ENCODE measurements at places on chromosomes 1 and 21.
A peak's percentile ranks its signal among the peaks of the same experiment; 100 is the strongest.

DNA sequence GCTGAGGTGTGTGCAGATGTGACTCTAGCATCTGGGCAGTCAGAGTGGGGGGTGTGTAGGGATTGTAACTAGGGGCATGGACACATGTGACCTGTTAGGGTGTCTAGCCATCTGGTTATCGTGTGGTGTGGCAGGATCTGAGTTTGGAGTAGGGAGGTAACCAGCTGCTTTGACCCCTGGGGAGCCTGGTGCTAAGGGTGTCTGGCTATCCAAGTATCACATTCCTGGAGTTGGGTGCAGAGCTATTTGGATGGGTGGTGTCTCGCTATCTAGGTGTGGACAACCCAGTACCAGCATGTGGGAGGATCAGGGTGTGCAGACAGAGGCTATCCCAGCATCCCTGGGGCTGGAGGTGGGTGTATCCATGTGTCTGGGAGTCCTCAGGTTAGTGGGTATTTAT lies 4.7 kb downstream of the PTPRU start:
- DNase-seq, result no peak

DNA sequence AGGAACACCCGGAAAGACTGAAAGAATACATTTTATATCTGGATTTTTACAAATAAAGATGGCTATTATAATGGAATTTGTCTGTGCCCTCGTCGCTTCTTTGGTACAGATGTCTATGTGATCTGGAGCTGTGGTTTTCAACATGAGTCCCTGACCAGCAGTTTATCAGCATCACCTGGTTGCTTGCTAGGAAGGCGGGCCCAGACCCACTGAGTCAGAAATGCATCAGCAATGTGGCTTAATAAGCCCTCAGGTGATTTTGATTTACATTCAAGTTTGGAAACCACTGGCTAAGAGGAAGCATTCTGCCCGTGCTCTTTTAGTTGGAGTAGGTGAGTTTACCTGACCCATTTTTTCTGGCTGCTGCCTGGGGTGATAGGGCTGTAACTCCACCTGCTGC lies 31.7 kb downstream of the ATP1A1 start:
- no peak for DNase-seq

DNA sequence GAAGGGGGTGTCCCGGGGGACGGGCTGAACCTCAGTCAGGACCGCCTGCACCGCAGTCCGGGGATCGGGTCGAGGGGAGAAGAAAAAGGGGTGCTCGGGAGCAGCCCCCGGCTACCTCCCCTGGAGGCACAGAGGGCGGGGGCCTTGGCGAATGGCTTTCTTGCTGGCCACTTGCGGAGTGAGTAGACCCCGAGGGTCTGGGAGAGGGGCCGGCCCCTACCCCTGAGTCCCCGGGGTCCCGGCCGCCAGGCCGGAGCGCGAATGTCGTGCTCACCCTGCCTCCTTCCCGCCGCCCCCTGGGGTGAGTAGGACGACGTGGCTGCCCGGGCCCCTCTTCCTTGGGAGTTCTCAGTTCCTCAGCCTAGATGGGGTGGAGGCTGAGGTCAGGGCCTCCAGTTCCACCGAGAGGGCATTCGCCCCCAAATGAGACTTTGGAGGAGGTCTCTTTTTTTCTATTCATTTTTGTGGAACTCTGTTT lies 113.0 kb downstream of the OSBPL9 start:
- peak; percentile 27 for DNase-seq

- peak; percentile 71 for DNase-seq
Measured at GRCh38 chr1:211830328-211831142, at the start of gene LPGAT1. TSS of gene LPGAT1 (minus strand) at chr1:211830763. CDS start at chr1:211829296, 1,467 bp downstream.

DNA sequence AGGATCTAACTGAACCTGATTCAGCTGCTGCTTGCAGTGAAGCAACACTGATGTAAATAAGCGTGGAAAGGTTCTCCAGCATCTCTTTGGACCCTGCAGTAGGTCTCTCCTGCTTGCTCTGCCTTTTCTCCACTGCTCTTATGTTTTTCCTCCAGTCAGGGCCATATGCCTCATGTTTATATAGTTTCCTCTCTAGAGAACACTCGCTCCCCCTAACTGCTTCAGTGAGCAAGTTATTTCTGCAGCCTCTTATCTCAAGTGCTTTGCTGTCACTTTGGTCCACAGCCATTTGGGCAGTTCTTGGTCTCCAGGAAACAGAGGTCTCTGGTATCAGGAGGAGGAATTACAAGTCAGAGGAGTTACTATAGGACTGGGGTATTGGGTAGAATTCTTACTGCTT lies 5.3 kb downstream of the PRUNE1 start:
- peak; percentile 67 for DNase-seq

DNA sequence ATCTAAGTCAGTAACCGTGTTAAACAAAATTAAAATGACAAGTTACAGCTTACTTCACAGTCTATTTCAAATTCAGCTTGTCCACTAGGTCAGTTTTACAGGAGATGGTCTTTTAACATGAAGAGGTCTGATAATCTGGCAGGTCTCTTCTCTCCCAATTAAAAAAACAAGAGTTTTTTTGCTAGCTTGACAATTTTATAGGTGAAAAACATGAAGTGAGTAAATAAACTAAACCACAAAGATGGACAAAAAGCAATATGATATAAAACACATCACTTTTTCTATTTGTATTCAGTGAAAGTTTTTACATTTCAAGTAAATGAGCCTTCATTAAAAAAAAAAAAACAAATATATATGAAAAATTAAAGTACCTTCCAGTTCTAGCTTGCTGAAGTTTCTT lies 25.0 kb upstream of the TTC39A start:
- DNase-seq, result no peak

GRCh38 chr1:96481409-96481808 lies 240.2 kb upstream of the PTBP2 start:
- DNase-seq, result no peak

GRCh38 chr1:228112617-228113016 lies 3.5 kb upstream of the MRPL55 start:
- DNase-seq, result no peak

DNA sequence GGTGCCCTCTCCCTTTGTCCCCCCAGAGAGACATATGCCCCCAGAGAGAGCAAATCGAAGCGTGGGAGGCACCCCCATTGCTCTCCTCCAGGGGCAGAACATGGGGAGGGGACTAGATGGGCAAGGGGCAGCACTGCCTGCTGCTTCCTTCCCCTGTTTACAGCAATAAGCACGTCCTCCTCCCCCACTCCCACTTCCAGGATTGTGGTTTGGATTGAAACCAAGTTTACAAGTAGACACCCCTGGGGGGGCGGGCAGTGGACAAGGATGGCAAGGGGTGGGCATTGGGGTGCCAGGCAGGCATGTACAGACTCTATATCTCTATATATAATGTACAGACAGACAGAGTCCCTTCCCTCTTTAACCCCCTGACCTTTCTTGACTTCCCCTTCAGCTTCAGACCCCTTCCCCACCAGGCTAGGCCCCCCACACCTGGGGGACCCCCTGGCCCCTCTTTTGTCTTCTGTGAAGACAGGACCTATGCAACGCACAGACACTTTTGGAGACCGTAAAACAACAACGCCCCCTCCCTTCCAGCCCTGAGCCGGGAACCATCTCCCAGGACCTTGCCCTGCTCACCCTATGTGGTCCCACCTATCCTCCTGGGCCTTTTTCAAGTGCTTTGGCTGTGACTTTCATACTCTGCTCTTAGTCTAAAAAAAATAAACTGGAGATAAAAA lies 8.4 kb downstream of the EFNA3 start:
- no peak for DNase-seq

GRCh38 chr1:2535455-2535854 lies 5.4 kb upstream of the HES5 start:
- DNase-seq, result no peak

- DNase-seq, result no peak
Measured at GRCh38 chr1:93704052-93704451, 22.4 kb upstream of the BCAR3 start.

- no peak for DNase-seq
Measured at GRCh38 chr1:85311818-85312217, 35.4 kb upstream of the BCL10 start.

DNA sequence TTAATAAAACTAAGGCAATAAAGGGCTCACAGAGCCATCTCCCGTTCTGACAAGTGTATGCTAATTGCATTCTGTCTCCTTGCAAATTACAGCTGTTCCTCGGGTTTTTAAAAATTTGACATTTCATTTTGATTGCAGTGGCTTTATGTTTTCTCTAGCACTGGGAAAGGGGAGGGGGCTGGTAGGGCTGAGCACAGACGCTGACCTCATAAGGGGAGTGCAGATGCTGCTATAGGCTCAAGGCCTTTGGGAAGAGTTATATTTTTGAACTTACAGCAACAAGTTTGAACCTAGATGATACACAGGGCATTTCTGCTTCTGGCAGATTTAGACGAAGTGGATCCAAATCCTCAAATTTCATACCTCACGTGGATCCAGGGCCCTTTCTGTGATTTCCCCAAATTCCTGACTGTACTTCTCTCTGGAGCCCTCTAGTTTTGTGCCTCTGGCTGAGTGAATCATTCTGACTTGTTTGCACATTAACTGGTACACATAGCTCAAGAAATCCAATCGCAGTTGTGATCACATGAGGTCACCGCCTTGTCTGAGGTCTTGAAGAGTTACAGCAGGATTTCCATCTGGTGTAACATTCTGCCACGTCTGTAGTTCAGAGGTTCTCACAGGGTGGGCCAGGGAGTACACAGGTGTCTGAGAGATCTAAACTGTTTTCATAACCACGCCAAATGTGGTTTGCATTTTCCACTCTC lies 230.3 kb downstream of the C1orf94 start:
- no peak for DNase-seq

GRCh38 chr1:154519591-154519991 lies 17.4 kb upstream of the SHE start:
- DNase-seq, result no peak

DNA sequence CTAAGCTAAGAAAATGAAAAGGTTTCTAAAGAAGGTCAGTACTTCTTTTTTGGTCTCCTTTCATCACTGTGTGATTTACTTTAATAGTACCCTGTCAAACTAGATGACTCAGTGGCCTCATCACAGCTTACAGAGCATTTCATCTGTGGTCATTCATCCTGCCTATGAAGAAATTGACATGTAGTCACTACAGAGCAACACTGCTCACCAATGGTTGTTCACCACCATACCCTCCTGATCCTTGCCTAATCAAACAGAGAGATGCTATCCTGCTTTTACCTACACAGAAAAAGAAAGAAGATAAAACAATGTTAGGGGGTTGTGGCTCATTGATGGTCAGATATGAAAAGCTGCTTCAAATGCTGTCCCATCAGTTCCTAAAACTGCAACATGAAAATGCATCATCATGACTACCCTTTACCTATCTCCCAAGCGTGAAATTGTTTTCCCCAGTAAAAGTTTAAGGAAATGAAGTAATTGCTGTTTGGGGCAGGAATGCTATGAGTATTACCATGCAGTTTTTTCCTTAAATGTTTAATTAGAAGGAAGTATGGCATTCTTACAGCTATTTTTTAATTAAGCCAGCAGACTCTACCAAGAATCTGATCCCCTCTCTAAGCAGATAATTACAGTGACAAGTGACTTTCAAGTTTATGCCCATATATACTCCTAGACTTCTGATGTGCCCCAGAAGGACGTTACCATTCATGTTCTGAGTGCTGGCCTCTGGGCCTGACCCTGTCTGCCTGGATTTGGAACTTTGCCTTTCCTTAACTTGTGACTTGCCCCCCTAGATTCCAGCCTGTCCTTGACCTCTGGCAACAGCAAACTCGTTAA lies 46.1 kb upstream of the FBXO28 start:
- no peak for DNase-seq

- no peak for DNase-seq
Measured at GRCh38 chr1:226279498-226279897, 29.5 kb downstream of the LIN9 start.

GRCh38 chr1:46084553-46085451 lies 47.6 kb downstream of the PIK3R3 start:
- DNase-seq, result no peak

DNA sequence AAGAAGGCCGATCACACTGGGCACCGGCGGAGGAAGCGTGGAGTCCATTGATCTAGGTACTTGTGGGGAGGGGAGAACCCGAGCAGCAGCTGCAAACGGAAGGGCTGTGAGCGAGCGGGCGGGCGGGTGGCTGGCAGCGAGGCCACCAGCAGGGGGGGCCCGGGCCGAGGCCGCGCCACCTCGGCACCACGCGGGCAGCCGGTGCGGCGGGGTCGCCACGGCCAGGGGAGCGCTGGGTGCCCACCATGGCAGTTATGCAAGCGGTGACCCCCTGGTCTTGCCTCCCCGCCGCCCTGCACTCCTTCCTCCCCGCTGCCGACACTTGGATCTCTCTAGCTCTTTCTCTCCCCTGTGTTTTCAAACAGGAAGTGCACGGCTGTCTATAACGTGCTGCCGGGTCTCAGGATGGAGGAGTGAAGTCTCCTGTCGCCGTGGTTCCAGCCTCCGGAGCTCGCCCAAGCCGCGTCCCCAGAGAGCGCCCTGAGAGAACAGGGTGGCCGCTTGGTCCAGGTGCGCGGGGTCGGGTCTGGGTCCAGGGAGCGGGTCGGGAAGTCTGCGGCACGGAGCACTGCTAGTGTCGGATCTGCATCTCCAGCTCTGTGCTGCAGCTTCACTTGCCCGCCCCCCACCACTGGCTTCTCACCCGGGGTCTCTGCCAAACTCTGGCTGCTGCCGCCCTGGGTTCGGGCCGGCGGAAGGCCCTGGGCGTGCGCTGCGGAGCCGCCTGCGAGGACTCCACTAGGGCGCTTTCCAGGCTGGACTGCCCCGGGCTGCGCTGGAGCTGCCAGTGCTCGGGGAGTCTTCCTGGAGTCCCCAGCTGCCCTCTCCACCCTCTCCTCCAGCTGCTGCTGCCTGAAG lies 22.7 kb downstream of the LRRC8D start:
- peak; percentile 95 for DNase-seq

GRCh38 chr21:22421416-22422180 lies 1423.4 kb downstream of the NCAM2 start:
- no peak for DNase-seq

DNA sequence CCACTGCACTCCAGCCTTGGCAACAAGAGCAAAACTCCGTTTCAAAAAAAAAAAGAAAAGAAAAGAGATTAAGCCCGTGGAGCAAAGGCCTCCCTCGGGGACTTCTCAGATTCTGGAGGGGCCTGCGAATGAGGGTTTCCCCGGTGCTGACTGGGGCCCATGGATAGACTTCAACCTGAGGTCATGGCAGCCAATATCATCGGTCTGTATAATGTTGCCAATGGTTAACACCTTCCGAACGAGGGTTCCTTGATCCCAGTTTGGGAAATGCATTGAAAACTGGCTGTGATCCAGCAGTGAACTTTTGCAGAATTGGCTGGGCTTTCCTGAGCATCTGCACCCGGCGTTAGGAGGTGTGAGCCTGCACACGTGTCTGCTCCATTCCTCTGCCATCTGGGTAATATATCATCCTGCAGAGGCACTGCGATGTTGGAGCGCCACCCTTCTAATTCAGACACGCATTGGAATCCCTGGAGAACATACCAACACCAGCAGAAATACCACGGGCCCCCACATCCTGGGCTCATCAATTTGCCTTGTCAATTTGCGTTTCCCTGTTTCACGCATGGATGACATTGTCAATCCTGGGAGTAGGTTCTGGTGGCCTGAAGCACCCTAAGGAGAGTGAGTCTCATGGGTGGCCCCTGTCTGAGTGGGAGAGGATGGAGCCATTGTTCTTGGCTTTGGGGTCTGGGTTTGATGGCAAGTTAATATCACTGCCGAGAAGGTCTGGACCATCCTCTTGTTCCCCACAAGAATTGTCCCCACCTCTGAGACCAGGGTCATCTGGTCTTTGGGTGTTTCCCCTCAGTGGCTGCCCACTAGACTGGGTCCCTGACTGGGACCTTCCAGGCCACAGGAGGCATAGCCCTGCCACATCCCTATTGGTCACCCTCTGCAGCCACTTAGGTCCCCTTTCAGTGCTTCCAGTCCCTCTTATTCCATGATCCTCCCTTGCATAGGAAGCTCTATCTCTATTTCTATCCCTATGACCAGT lies 441.0 kb downstream of the PTPRU start:
- no peak for DNase-seq

- DNase-seq, result no peak
Measured at GRCh38 chr1:109275706-109276345, 7.1 kb downstream of the PSRC1 start.

- DNase-seq, result no peak
Measured at GRCh38 chr1:60823151-60823550, 259.2 kb upstream of the NFIA start.
